ENCODE measurements at places on chromosomes 5 and 9.

DNA sequence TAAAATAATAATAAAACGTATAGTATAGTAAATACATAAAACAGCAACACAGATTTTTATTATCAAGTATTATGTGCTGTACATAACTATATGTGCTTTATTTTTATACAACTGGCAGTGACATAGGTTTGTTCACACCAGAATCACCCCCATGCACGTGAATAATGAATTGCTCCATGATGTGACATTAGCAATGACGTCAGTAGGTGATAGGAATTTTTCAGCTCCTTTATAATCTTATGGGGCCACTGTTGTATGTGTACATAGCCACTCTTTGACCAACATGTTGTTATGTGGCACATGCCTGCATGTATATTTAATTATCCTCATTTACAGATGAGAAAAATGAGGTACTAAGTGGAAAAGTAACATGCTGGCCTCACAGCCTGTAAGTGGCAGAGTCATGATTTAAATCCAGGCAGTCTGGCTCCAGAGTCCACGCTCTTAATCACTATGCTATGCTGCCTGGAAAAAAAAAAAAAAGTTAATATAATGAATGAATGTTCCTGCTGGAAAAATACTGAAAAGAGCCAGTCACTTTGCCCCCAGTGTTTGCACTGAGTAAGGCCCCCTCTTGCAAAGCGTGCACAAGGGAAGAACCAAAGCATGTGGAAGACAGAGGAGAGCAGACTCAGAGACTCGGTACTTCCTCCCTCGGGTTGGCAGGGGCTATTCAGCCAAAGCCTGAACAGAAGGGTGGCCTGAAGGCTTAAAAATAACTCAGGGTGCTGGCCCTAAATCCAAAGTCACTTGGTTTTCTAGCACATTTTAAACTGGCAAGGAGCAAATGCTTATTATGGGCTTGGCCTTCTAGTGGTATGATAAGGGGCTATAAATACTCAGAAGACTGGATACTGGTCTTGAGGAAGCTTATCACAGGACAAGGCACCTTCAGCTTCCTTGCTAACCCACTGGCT lies 206.8 kb downstream of the GLIS3 start:
- DNase-seq: no peak

- DNase-seq: no peak
These were observed 285.5 kb upstream of the VLDLR start for GRCh38 chr9:2336055-2336454.

GRCh38 chr5:6201631-6202030 lies 176.7 kb downstream of the MED10 start:
- DNase-seq: no peak

- no peak for DNase-seq
These were observed 103.2 kb downstream of the USP20 start for GRCh38 chr9:129938291-129938979.

Measured in HT-29 (cell line).